ENCODE measurements at places on chromosomes 7 and 10.

- no peak for DNase-seq
These were observed 7.2 kb downstream of the C10orf90 start for GRCh38 chr10:126663328-126663727.

DNA sequence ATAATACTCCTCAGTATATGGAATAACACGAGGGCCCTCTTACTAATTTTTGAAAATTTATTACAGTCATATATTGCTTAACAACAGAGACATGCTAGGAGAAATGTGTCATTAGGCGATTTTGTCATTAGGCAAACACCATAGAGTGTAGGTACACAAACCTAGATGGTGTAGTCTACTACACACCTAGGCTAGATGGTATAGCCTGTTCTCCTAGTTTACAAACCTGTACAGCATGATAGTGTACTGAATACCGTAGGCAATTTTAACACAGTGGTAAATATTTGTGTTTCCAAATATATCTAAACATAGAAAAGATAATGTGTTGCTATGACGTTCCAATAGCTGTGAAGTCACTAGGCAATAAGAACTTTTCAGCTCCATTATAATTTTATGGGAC is 12.8 kb downstream of the OR2F1 start:
- no peak for DNase-seq

DNA sequence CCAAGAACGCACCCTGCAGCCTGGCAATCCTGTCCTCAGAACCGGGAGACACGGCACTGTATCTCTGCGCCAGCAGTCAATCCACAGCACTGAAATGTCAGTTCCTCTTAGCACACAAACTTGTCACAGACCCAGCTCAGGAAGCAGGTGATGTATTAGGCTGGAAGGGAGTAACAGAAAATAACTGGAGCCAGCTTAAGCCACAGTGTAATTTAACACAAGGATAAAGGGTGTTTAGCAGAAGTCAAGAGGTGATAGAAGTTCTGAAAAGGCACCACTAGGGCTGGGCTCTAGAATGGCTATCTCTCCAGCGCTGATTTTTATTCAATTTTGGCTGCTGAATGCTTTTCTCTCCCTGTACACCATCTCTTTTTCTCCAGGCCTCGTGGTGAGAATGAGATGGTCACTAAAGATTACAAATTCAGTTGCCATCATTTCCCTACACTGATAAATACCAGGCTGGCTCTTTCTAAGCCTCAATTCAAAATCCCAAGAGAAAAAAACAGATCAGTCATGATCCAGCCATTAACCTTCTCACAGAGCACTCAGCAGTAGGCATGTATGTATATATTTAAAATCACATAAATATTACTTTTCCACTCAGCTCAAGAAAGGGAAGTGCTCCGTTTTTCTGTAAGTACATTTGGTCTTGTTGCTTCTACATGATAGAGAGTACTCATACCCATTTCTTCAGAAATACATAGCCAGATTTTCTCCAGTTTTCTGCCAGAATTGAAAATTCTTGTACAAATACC is 102.7 kb upstream of the PRSS1 start:
- DNase-seq, result no peak

GRCh38 chr10:126661841-126662515 is 8.5 kb downstream of the C10orf90 start:
- DNase-seq, result no peak

DNA sequence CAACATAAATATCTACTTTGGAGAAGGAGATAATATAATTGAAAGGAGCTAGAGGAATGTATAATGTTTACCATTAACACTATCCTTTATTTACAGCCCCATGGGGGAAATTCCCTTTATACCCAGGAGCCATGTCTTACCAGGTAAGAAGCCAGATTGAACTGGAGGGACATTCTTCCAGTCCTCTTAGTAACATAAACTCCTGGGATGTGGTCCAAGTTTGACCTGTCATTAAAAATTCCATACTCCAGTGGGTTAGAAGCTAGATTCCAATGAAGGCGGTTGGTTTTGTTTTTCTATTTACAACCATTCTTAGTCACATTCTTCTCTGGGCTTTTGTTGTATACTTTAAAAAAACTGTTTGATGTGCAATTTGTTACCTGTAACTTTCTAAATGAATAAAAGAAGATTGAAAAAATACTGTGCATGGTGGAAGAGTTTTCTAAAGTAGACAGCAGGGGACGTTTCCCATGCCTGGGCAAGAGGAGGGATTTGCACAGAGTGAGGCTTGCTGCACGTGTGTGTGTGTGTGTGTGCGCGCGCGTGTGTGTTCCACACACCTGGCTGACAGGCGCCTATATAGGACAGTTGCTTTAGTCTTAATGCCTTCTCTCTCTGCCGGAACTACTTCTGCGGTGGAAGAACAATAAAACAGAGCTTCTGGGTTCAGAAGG is 2.0 kb downstream of the PLCE1 start:
- DNase-seq, result no peak

DNA sequence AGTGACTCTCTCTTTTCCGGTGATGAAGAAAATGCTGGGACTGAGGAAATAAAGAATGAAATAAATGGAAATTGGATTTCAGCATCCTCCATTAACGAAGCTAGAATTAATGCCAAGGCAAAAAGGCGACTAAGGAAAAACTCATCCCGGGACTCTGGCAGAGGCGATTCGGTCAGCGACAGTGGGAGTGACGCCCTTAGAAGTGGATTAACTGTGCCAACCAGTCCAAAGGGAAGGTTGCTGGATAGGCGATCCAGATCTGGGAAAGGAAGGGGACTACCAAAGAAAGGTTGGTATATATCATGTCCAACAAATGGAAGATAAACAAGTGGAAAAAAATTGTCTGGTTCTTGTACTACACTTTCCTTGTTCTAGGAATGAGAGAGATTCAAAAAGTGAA is 9.5 kb downstream of the PDCD4 start:
- DNase-seq, result no peak

DNA sequence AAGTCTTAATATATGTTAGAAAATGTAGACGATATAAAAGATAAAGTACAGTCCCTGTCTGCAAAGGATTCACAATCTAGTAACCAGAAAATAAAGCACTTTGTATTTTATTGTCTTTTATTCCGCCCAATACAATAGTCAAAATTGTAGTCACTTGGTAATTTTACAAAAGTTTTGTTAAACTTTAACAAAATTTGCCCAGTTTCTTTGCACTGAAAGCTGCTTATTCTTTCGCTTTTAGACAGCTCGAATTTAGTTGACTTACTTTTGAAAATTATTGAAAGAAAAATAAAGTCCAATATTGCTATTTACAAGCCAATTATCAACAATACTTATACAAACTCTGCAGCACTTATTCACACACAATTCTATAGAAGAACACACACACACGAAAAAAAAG is 534.9 kb upstream of the LRRTM3 start:
- DNase-seq, result no peak

DNA sequence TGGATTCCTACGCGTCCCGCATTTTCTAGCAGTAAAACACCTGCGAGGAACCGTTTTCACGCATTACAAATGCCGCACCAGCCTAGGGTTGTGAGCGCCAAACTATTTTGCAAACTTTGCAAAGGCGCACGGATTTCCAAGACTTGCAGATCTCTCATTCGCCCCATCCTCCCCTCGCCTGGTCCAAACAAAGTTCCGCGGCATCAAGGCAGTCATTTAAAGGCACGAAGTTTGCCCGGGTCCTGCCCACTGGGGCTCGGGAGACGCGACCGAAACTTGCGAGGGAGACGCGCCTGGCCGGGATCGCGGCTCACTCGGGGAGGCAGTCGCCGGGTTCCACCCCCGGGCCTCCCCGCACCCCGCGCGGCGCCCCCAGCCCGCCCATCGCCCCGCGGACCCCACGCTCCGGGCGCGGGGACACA is 613 bp downstream of the USP6NL start:
- DNase-seq, result no peak
